DMS53 (cell line): ENCODE measurements at places on chromosomes 3 and 15.

- DNase-seq = no peak
Measured at GRCh38 chr3:3165650-3166049, 13.8 kb downstream of the CRBN start.

DNA sequence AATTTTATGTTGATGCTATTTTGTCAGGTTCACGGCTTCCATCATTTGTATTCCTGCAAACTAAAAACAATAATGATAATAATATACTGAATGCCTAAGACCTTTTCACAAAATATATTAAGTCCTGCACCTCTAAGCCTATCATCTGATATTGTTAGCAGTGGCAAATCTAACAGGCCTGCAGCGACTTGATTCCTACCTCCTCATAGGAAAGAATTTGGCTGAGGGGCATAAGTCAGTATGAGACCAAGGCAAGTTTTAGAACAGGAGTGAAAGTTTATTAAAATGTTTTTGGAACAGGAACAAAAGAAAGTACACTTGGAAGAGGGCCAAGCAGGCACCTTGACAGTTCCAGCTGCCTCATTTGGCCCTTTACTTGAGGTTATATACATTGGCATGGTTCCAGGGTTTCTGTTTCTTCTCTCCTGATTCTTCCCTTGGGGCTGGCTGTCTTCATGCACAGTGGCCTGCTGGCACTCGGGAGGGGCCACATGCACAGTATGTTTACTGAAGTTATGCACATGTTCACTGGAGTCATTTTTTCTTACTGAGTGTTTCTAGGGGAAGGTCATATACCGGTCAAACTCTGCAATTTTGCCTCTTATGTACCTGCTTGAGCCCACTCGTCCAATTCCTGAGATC is 418.1 kb downstream of the EPHA6 start:
- DNase-seq = peak; percentile 33

- DNase-seq = no peak
Measured at GRCh38 chr3:158273656-158274055, 163.8 kb downstream of the RSRC1 start.

DNA sequence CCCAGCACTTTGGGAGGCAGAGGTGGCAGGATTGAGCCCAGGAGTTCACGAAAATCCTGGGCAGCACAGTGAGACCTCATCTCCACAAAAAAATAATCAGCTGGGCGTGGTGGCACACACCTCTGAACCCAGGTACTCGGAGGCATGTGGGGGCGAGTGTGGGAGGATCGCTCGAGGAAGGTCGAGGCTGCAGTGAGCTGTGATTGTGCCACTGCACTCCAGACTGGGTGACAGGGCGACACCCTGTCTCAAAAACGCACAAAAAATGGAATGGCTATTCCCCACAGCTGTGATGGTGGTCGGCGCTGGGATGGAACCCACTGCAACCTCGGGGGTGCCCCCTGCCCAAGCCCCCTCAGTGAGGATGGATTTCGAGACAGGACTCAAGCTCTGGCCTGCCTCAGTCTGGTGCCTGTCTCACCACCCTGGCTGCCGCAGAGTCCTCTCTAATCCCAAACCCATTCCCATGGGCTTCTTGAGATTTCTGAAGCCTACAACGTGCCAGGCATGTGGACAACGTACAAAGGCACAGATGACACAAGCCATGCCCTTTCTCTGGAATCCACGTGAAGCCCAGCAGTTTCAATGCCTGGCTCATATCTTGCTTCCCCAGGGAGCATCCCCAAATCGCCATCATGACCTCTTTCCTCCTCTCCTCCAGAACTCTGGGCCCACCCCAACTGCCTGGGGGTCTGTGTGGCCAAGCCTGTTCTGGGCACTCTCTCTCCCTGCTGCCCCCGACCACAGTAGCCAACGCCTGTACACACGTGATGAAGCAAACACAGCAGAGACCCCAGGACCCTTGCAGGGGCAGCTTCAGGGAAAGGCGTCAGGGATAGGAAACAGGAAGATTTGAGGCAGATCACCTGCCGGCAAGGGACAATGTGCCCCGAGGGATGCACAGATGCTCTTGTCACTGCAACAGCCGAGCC is 32.4 kb downstream of the ADAMTS17 start:
- no peak for DNase-seq

- DNase-seq = peak; percentile 78
Measured at GRCh38 chr3:42853739-42854302, 21.9 kb downstream of the CYP8B1 start.
